ENCODE measurements at places on chromosomes 13 and 19.

GRCh38 chr19:35279985-35280821 lies 2.1 kb upstream of the HAMP start:
- DNase-seq, result no peak

DNA sequence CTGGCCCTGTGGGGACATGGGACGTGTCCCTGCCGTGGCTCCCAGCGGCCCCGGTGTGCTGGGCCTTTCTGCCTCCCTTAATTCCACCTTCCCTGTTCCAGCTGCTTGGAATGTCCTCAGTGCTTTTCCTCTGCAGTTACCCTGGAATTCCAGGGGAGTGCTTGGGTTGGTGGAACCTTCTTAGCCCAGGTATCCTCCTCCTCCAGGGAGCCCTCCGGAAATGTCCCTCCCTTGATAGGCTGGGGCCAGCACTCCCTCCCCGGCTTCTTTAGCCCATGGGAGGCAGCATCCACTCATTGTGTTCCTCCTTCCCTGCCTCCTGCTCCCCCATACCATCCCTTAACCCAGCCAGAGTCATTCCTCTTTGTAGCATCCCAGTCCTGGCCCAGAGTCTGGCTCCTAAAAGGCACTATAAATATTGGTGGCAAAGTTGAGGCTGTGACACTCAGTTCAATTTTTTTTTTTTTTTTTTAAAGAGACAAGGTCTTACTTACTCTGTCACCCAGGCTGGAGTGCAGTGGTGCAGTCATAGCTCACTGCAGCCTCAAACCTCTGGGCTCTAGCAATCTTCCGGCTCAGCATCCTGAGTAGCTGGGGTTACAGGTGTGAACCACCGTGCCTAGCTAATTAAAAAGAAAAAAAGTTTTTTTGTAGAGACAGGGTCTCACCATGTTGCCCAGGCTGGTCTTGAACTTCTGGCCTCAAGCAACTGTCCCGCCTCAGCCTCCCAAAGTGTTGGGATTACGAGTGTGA lies 13.7 kb upstream of the SLC7A10 start:
- DNase-seq, result no peak

GRCh38 chr19:37933937-37934358 lies 26.9 kb downstream of the SIPA1L3 start:
- DNase-seq, result no peak

GRCh38 chr13:74305876-74306275 lies 171.7 kb upstream of the KLF12 start:
- DNase-seq, result no peak

DNA sequence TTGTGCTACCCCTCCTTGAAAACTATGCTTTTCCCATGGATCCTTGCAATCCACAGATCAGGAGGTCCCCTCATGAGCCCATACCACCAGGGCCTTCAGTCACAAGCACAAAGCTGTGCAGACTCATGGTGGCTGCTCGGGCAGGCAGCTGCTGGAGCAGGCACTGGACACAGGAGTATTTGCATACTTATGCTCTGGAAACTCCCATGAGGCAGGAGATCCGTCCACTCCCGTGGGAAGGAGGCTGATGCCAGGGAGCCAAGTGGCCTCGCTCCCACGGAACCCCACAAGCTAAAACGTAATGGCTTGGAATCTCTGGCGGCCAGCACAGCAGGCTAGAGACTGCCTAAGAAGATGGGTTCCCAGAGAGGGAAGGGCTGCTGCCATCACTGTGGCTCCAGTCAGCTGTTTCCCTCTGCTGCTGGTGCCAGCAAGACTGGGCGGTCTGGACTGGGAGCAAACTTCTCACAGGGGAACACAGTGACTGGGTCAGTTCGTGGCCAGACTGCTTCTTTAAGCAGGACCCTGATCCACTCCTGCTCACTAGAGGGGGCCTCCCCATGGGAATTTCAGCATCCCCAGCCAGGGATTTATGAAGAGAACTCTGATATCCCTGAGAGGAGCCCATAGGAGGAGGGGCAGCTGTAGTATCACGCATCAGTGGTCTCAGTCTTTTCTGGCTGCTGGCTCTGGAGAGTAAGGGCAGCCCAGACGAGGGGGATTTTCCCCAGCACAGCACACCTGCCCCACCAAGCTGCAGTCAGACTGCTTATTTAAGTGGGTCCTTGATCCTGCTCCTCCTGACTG lies 370.3 kb upstream of the ATXN8OS start:
- DNase-seq, result no peak

GRCh38 chr19:4241824-4242430 lies 5.0 kb upstream of the YJU2 start:
- no peak for DNase-seq

DNA sequence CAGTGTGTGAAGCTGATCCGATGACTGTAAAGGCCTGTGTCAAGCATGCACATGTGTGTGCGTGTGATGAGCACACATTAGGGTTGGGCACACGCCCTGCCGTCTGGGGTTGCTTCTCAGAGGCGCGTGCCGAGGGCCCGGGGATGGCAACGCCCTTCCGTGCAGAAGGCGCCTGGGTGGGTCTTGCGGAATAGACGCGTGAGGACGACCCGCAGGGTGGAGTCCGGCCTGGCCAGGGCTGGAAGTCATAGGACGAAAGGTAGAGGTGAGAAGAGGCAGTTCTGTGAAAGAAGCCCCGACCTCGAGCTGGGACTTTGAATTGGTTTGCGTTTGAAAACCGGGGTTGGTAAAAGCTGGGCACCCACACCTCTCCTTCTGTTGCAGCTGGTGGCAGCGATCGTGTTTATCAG lies 35.7 kb downstream of the TMEM255B start:
- DNase-seq, result no peak

DNA sequence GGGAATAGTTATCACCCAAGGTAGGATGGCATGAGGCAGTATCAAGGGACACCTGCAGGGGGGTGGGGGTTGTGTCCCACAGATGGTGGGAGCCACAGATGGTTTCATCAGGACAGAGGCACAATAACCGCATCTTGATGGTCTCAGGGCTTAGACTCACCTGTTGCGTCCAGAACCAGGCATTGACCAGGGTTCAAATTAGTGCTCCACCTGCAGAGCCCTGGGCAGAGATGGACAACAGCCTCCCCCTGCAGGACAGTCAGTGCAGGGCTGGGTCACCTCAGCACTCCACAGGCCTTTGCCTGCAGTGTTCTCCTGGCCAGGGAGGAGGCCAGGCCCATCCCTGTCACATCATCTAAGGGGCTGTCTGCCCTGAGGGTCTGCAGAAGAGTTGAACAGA lies 14.5 kb upstream of the CEACAM1 start:
- no peak for DNase-seq

GRCh38 chr13:31749929-31750328 lies 10.6 kb downstream of the RXFP2 start:
- no peak for DNase-seq

DNA sequence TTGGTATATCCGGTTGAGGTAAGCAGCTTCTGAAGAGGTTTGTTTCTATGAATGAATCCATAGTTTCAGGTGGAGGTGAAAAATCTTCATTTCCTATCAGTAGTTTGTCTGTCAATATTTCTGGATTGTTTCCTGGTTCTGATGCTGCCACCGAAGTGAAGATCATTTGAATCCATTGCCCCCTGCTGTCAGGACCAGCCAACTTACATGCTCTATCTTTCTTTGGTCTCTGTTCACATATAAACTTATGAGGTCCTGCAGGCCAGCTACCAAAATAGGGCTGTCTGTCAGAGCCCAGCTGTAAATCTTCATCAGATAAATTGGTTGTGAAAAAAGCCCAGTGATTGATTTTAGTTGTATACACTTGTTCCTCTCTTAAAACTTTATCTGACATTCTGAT lies 15.2 kb upstream of the N4BP2L1 start:
- DNase-seq, result peak; percentile 38

- no peak for DNase-seq
Observed at GRCh38 chr13:83878691-83879430, 3.4 kb downstream of the SLITRK1 start.

GRCh38 chr13:114073881-114074612 lies 58.4 kb downstream of the RASA3 start:
- DNase-seq, result no peak

Measured in SHP77 treated with DMSO at 0.1 percent for 48 hours (cell line).